ENCODE measurements at places on chromosomes 6 and 20.

DNA sequence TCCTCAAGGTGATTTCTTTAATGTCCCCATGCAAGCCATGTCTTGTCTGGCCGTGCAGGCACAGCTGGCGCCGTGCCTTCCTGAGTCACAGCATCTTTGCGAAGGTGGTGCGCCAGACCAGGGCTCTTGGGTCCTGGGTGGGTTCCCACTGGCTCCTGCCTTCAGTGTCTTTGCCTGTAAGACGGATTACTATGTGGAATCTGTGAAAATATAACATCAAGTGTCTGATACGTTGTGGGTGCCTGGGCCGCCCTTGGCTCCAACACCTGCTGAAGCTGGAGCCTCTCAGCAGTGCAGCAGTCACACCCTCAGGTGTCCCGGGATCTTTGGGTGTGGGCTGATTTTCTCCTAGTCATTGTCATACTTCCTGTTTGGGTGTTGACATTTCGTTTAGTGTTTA, 3.2 kb downstream of the OSBPL2 start:
- no peak for DNase-seq

- no peak for DNase-seq
These were observed 173.6 kb upstream of the ARG1 start for GRCh38 chr6:131399433-131399832.

DNA sequence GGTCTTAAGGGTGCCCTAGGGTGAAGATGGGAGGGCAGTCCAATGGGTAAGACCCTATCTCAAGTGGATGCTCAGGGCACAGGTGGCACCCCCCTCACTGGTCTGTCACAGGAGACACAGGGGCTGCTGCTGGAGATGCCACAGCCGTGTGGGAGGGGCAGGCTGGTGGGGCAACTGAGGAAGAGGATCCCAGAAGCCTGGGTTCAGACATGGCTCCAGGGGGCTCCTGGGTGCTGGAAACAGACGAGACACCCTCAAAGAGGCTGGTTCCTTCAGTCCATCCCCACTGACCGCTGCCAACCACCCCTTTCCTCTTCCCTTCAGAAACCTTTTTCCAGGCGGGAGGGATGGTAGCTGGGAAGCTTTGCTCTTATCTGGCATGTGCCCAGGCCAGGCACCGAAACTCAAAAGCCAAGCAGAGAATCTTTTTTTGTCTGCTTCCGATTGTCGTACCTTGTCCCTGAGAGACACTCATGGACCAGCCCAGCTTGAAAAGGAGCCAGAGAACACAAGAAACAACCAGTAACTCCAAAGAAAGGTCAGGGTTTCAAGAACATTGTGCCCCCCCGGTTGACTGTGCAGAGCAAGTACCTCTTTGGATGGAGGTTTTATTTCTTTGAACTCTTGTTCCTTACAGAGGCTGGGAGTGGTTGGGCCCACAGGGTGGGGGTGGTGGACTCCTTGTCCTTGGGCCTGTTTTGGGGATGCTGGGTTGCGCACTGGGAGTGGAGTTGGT, 28.5 kb upstream of the EMILIN3 start:
- DNase-seq: no peak

DNA sequence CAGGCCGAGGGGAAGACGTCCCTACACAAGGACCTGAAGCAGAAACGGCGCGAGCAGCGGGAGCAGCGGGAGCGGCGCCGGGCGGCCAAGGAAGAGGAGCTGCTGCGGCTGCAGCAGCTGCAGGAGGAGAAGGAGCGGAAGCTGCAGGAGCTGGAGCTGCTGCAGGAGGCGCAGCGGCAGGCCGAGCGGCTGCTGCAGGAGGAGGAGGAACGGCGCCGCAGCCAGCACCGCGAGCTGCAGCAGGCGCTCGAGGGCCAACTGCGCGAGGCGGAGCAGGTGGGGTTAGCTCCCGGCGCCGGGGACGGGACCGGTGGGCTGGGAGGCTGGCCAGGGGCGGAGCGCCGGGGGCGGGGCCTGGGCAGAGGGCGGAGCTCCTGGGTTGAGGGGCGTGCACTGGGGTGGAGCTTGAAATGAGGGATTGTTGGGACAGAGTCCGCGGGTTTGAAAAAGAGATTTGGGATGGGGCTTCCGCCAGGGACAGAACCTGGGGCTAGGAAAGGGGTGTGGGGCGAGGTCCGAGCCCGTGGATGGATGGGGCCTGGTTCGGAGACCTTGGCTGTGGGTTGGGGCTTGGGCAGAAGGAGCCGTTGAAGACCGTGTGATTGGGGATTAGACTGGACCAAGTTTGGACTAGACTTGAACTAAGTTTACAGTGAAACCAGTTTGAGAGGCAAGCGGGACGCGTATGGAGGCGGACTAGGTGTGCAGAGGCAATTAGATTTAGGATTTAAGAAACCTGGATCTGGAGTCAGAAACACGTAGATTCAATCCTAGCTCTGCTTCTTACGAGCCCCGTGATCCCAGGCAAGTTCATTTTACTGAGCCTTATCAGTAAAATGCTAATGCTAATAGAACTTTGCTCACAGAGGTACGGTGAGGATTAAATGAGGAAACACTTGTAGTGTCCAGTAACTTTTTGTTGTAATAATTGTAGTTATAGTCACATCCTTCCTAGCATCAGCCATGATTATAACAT, 20.9 kb downstream of the DEF6 start:
- DNase-seq: no peak

DNA sequence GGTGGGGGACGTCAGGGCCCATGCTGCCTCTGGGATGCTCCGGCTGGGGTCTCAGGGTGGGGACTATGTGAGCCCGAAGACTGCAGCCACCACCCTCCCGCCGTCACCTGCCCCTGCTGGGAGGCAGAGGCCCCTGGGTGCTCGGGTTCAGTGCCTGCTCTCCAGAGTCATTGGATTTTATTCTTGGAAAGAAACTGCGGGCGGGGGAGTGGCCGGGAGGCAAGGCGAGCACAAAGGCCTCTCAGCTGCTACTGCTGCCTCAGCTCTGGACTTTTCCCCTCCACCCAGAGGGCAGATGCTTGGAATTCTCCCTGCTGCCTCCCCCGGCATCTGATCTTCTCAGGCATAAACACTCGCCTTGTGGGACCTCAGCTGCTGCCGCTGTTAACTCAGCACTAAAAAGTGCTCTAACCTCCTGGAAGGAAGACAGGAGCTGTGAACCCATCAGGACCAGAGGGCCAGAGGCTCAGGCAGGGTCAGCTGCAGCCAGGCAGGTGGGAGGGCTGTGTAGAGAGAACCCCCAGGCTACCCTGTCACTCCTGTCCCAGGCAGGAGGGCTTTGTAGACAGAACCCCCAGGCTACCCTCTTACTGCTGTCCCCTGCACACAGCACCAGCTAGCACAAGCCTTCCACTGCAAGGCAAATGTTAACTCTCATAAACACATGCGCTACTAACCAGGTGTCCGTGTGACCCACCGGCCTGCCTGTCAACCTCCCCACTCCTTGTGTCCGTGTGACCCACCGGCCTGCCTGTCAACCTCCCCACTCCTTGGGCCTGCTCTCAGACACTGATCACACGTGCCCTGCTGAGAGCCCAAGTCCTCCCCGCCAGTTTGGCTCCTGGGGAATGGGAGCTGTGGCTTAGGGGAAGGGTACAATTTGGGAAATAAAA, 9.4 kb upstream of the FRMD1 start:
- no peak for DNase-seq

DNA sequence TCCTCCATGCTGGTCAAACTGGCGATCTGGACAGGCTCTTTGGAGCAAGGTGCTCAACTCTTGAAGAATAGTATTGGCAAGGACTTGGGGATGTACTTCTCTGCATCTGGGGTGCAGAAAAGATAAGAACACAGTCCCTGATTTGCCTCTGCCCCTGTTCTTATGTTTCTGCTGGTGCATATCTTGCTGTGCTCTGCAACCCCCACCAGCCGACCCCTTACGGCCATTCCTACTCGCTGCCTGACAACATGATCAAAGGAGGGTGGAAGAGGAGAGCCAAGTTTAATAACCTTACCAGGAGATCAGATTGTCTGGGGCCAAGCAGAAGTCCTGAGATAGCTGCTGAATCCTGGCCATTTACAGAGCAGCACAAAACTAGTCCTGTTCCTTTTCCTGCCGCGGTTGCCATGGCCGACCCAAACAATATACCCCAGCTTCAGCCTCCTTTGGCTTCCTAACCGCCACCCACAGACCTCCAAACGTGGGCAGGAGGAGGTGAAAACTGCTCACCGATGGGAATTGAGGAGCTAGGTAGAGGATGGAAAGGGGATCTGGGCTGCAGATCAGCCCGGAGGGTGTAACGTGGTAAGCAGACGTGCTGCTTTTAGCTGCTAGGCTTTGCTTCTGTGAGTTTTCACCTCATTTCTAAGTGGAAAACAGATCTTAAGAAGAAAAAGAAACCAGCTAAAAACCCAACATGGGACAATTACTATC, 60.9 kb downstream of the ATXN1 start:
- DNase-seq: no peak

Data from cerebellar nuclear complex (tissue), 1 donor.